ENCODE measurements at places on chromosomes 6 and 20.

DNA sequence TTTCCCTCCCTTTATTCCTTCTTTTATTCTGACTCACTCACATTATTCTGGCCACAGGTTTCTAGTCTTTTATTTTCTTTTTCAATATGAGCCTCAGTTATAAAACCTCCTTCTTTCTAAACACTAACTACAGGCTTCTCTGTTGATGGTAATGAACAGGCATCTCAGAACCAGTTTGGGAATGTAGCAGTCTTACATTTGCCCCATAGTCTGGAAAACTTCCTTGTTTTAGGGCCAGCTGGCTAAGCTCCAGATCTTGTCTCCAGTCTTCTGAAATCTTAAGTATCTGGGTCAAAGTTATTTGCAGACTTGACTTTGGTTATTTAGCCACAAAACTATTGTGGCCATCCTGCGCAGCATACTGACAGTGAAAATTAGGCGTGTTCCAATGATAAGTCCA, 97.0 kb upstream of the MAN1A1 start:
- DNase-seq: no peak

GRCh38 chr6:168376811-168377483, 57.4 kb upstream of the DACT2 start:
- no peak for DNase-seq

DNA sequence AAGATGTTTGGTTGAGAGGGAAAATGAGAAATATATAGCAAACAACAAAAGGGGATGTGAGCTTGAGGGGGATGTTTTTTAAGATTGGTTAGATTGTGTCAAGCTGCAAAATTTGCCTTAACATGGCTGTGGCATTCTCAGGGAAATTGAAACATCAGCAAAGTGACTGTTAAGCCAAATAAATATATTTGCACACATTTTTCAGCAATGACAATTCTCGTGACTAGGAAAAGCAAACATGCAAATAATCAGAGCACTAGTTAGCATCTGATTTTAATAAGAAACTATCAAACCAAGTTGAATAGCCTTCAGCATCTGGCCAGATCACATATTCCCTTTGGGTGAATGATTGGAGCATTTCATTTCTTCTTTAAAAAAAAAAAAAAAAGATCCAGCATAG, 262.8 kb downstream of the TBC1D7 start:
- no peak for DNase-seq

DNA sequence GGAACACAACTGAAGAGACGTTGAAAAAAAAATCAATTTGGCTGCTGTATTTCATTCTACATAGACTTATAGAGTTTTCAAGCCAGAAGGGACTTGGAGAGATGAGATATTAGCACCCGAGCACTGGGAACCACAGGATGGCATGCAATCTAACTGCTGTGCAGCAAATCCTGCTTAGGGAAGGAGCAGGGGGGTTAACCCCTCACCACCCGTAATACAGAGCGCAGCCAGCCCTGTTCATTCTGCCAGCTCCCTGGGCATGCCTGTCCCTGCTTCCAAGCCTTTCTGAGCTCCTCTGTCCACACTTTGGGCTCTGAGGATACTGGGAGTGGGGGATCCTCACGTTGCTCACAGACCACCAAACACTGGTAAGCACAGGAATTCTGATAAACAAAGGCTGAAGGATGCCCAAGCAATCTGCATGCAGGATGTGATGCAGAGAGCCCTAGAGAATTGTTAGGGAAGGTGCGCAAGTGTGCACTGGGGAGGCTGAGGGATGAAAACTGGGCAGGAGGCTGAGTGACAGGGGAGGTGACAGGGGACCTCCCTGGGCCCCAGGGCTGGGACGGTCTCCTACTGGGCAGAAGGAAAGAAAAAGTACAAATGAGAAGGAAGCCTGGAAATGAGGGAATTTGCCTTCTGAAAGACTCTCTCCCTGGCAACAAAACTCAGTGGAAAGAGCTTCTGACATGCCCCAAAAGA, 34.0 kb downstream of the CPNE5 start:
- no peak for DNase-seq

DNA sequence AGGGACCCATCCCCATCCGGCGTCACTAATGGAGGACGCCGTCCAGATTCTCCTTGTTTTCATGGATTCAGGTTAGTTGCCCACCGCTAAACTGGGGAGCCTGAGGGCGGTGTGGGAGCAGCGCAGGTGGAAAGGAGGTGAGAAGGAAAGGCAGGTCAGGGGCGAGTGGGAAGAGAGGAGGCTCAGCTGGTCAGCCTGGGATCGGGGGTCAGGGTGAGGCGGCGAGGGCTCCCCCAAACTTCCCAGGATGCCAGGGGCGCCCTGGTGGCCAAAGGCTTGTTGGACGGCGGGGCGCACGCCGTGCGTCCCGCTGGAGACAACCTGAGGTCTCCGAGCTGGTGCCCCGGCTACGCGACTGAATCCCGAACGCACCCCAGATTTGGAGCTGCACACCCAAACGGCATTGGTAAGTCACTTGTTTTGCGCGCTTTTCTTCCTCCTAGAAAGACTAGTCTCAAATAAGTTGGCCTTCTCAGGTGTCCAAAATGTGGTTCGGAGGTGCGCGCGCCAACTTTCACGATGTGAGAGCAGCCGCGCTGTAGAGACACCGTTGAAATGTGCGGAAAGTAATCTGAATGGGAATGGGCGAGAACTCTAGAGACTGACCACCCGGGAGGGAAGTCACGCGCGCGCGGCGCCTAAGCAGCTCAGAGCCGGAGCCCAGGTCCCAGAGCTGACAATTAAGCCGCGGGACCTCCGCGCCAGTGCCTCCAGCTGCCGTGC, 9.7 kb downstream of the GNAS-AS1 start:
- no peak for DNase-seq

- DNase-seq: no peak
Observed at GRCh38 chr6:44224029-44224964, 902 bp downstream of the SLC29A1 start.

GRCh38 chr20:20216941-20217340, 151.0 kb upstream of the INSM1 start:
- DNase-seq: no peak
